Left renal cortex interstitium (tissue), 4 donors: ENCODE measurements at places on chromosomes 1 and 21. TPM values are rescaled to one million over a fixed set of nuclear protein-coding genes. Genes with fewer than 3 reads are reported as not detected.

Gene RCAN3
- polyA plus RNA-seq, result 8.6 TPM

Gene SLC44A5
- 16.6 TPM for polyA plus RNA-seq

Gene SPOCD1
- polyA plus RNA-seq, result 0.31 TPM

Gene SPRR3
- polyA plus RNA-seq, result not detected

Gene OR6P1
- not detected for polyA plus RNA-seq

Gene SESN2
- polyA plus RNA-seq, result 20.0 TPM

Gene CLDN8
- polyA plus RNA-seq, result 67.1 TPM

Gene RORC
- polyA plus RNA-seq, result 0.95 TPM

Gene LCE1A
- not detected for polyA plus RNA-seq

Gene VSIG8
- polyA plus RNA-seq, result 1.2 TPM

Gene PLA2G2C
- 0.14 TPM for polyA plus RNA-seq

Gene MAP7D1
- polyA plus RNA-seq, result 64.6 TPM

Gene LRRC3
- polyA plus RNA-seq, result 4.7 TPM

Gene LCE1C
- not detected for polyA plus RNA-seq
